ENCODE measurements at places on chromosomes 12 and 14.

DNA sequence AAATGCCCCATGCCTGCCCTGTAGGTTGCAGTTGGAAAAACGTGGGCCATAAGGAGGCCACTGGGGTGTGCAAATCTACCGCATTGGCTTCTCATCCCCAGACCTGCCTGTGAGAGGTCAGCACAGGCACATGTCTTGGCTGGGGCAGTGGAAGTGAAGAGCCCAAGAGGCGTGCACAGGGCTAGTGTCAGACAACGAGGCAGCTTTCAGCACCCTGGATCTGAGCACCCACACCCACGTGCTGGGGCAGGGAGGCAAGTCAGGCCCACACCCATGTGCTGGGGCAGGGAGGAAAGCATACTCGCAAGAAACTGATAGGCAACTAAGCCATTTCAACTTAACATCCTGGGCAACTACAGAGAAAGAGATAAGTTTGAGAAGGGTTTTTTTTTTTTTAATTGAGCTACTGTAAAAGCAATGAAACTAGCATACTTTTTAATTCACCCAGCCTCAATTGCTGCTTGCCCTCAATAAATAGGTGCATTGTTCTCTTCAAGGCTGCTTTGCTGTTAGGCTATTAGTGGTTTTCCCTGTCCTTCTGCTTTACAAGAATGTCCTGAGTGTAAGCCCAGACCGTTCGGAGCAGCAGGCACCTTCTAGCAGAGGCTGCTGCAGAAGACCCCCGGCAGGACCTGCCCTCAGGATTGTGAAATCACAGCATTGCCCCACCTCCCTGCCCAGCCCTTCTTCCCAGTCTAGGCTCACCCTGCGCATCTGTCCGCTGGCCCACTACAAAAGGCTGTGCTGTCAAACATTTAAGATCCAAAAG, 355.3 kb upstream of the FKBP4 start:
- no peak for DNase-seq

GRCh38 chr14:75280291-75280830, 1.7 kb downstream of the FOS start:
- DNase-seq: no peak

DNA sequence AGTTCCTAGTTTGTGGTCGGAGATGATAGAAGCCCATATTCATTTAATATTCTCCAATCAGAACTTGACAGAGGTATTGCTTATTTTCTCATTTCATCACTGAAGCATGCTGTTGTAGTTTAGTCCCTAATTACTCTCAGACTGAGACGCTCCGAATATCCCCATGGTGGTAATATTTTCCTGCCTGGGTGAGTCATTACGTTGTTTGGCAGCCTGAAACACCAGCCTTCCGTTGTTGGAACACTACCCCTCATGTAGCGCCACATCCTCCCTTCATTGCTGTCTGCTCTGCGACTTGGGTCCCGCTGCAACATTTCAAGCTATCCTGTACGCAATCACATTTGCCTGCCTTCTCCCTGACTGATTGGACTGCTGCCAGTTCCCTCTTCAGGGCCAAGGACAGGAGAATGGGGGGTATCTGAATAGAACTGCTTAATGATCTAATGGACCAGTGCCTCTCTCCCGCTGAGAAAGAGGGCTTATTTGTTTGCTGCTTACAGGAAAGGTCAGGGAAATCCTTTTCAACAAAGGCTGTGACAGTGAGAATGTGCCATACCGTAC, 369.1 kb downstream of the NPAS3 start:
- DNase-seq: no peak

- DNase-seq: no peak
Measured at GRCh38 chr14:76769636-76770292, 8.5 kb downstream of the VASH1 start.

GRCh38 chr12:94817695-94818075, 167.3 kb upstream of the TMCC3 start:
- DNase-seq: no peak

All from stimulated activated CD4-positive, alpha-beta T cell treated with anti-CD3 and anti-CD28 coated beads, Interleukin-12 subunit alpha, Interleukin-12 subunit beta, amount 100 ng/mL, for 48 hours (primary cell).